ENCODE measurements at places on chromosomes 5 and 9. TPM values are rescaled to one million over a fixed set of nuclear protein-coding genes. Genes with fewer than 3 reads are reported as not detected.

WDR38 gene
- total RNA-seq: not detected

C5orf58 gene
- total RNA-seq: not detected

ORM2 gene
- not detected for total RNA-seq

SPIN1 gene
- total RNA-seq: 43.2 TPM

ENTREP1 gene
- 0.48 TPM for total RNA-seq

ASPN gene
- total RNA-seq: not detected

TGFBR1 gene
- 31.0 TPM for total RNA-seq

RXRA gene
- 27.6 TPM for total RNA-seq

LTC4S gene
- not detected for total RNA-seq

PRR16 gene
- total RNA-seq: not detected

ZDHHC11 gene
- 18.6 TPM for total RNA-seq

PTGES gene
- total RNA-seq: 92.3 TPM

PCDHGA3 gene
- total RNA-seq: not detected

SH3PXD2B gene
- total RNA-seq: 16.0 TPM

CDC20B gene
- total RNA-seq: 0.16 TPM

ANKRD34B gene
- 0.07 TPM for total RNA-seq

FOXD4L5 gene
- total RNA-seq: not detected

HSPB3 gene
- total RNA-seq: not detected

LRRC19 gene
- not detected for total RNA-seq

IFT74 gene
- 18.0 TPM for total RNA-seq

AK1 gene
- 80.0 TPM for total RNA-seq

NME5 gene
- total RNA-seq: not detected

PLGRKT gene
- total RNA-seq: 27.2 TPM

ZDHHC11B gene
- total RNA-seq: 1.3 TPM

CD180 gene
- not detected for total RNA-seq

GABRB2 gene
- not detected for total RNA-seq

TMEM252 gene
- total RNA-seq: not detected

FGFR4 gene
- total RNA-seq: 23.4 TPM

DDX46 gene
- total RNA-seq: 88.9 TPM

FSD1L gene
- 2.9 TPM for total RNA-seq

GALT gene
- total RNA-seq: 21.3 TPM

CCDC187 gene
- not detected for total RNA-seq

FCN2 gene
- total RNA-seq: not detected

TRAF1 gene
- total RNA-seq: 8.1 TPM

CLIC3 gene
- total RNA-seq: 1.7 TPM

SLC25A25 gene
- total RNA-seq: 9.8 TPM

ABO gene
- not detected for total RNA-seq

NR2F1-AS1 gene
- 3.8 TPM for total RNA-seq

GOLPH3 gene
- total RNA-seq: 51.7 TPM

SLC2A8 gene
- total RNA-seq: 12.4 TPM

EFNA5 gene
- total RNA-seq: 20.8 TPM

PTGDS gene
- total RNA-seq: 0.71 TPM

MARCHF6 gene
- 74.9 TPM for total RNA-seq

TMEM215 gene
- total RNA-seq: not detected

RNF208 gene
- total RNA-seq: 1.8 TPM

FAM221B gene
- total RNA-seq: not detected

NR4A3 gene
- 2.0 TPM for total RNA-seq

CARTPT gene
- not detected for total RNA-seq

TLX3 gene
- total RNA-seq: not detected

PCDHA1 gene
- total RNA-seq: 0.21 TPM

PCDHA7 gene
- 0.08 TPM for total RNA-seq
